Activated naive CD8-positive, alpha-beta T cell treated with anti-CD3 and anti-CD28 coated beads, Interleukin-2, amount 10 ng/mL, durations not matched to agents 7 days and 5 days (primary cell): ENCODE measurements at places on chromosomes 5 and 9.

GRCh38 chr5:58407042-58407719, 52.7 kb downstream of the PLK2 start:
- DNase-seq: no peak

DNA sequence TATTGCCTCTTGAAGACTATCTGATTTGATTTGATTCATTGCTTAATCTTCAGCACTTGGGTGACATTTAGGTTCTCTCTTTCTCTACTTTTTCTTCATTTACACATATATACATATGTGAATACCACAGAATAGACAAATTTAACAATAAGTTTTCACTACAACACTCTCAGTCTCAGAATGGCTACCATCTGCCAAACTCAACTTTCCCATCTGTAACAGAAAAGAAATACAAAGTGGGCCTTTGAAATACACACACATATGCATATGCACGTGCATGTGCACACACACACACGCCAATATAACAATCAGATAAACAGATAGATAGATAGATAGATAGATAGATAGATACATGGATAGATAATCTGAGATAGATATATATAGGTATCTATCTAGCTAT, 762.8 kb upstream of the NUDT12 start:
- no peak for DNase-seq

DNA sequence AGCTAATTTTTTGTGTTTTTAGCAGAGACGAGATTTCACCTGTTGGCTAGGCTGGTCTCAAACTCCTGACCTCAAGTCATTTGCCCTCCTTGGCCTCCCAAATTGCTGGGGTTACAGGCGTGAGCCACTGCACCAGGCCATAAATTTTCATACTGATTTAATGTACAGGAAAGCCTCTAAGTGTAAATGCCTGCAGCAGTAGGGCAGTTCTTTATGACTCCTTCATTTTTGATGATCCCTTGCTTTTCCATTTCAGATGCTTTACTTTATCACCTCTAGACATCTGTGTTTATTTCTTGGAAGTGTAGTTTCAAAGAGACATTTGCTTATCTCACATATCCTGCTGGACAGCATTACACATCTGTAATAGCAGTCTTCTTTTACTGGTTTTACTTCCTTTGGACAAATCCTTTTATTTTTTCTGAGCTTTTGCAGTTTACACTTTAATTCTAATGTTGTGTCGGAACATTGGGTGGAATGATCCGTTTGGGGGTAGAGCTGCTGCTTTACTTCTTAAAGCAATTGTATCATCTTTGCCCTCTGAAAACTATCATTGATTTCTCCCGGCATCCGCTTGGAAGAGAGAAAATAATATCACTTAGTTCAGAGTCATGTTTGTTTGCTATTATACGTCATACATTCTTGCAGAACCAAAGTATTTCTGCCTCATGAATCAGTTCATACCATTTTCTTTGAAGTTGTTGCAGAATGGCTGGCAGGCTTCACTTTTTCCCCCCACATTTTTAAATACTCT, 36.0 kb downstream of the SCGB3A1 start:
- no peak for DNase-seq

DNA sequence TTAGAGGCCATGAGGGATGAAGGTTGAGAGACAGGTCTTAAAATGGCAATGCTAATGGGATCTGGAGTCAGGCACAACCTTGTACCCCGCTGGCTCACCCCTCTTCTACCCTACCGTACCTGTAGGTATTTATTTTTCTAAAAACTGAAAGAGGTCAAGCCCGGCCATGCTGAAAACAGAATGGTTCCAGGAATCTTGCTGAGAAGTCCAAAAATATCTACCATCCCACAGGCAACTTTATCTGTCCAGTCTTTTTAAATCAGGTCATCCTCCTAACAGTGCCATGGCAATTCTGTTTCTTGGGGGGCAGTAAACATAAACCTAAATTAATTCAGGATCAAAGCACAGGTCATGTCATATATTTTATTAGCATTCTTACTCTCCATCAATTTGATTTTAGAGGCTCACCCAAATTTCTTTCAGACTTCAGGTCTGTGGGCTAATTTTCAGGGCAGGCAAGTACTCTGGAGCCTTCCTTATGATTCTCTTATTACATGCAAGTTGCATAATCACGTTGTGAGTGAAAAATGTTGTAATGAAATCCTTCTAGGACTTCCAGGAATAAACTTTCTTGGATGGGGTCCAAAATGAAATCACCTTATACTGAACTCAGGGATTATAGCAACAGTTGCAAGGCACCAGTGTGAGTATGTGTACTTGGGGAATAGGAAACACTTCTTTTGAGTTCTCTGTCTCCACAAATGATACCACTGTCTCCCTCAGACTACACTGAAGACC, 102.7 kb upstream of the NREP start:
- no peak for DNase-seq

GRCh38 chr9:94199776-94200175, 59.3 kb upstream of the ZNF169 start:
- DNase-seq: no peak

GRCh38 chr5:59709346-59709821, 184.1 kb downstream of the PDE4D start:
- no peak for DNase-seq

GRCh38 chr9:115202960-115203751, 85.2 kb upstream of the TNC start:
- DNase-seq: no peak

- DNase-seq: no peak
Observed at GRCh38 chr9:135969064-135969683, 8.0 kb upstream of the UBAC1 start.

- no peak for DNase-seq
Observed at GRCh38 chr5:74386571-74387334, 253.8 kb downstream of the ENC1 start.

- no peak for DNase-seq
Observed at GRCh38 chr9:112817860-112818203, 67.3 kb downstream of the SNX30 start.

DNA sequence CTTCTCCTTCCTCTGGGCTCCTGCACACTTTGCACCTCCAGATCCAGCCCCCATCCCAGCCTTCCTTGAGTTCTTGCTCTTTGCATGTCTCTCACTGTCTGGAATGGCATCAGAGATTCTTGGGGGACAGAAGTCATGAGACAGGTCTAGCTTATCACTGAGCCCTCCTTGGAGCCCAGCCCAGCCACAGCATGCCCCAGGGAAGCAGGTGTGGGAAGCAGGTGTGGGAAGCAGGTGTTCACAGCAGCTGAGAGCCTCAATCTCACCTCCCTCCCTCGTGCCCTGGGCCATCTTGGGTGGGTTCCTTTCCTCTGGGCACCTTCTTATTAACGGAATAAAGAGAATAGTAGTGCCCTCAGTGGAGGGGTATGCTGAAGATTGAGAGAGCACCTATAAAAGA, 27.2 kb downstream of the SLC6A7 start:
- DNase-seq: no peak

GRCh38 chr9:125551781-125552180, 155.2 kb downstream of the MAPKAP1 start:
- no peak for DNase-seq

- no peak for DNase-seq
Observed at GRCh38 chr5:158466191-158466590, 607.2 kb upstream of the CLINT1 start.

- no peak for DNase-seq
Observed at GRCh38 chr9:107176436-107177151, 106.5 kb upstream of the RAD23B start.
